ENCODE measurements at places on chromosomes 11 and 22.

DNA sequence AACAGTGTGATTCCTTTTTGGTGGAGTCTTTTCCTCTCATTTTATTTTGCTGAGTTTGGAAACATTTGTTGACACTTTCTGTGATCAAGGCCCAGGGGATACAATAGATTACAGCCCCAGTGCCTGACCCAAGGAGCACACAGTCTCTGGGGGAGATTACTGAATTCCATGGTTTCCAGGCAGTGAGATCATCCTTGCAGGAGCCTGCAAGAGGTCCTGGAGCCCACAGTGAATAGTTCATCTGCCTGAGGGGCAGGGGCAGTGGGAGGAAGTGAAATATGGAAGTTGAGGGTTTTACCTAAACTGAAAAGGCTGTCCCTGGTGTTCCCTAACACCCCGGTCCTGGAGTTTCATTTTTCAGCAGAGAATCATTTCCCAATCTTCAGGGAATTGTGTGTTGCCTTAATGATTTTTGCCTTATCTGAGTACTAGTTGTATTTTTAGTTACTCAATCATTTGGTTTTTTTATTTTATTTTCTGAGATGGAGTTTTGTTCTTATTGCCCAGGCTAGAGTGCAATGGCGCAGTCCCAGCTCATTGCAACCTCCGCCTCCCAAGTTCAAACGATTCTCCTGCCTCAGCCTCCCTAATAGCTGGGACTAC lies 7.7 kb downstream of the CCS start:
- no peak for DNase-seq

- no peak for DNase-seq
Observed at GRCh38 chr11:34773211-34773610, 143.0 kb downstream of the APIP start.

- no peak for DNase-seq
Observed at GRCh38 chr11:26621132-26621531, 49.1 kb upstream of the MUC15 start.

- no peak for DNase-seq
Observed at GRCh38 chr11:110518809-110519514, 89.2 kb downstream of the FDX1 start.

GRCh38 chr11:92702037-92702804 lies 267.2 kb upstream of the MTNR1B start:
- no peak for DNase-seq

DNA sequence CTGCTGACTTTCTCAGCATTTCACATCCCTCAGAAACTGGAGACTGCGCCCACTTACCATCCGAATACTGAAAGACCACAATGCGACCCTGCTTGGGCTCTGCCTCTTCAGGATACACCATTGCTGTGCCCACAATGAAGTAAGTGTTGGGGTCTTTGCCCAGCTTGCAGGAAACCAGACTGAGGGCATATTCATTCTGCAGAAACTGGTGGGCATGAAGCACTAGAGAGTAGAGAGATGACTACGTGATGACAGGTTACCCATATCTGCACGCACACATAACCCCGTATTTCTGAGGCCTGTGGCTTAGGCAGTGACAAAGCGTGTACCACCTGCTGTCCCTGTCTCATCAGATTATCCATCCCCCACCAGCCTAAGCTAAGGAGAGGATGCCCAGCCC lies 14.6 kb upstream of the VWCE start:
- DNase-seq: no peak

DNA sequence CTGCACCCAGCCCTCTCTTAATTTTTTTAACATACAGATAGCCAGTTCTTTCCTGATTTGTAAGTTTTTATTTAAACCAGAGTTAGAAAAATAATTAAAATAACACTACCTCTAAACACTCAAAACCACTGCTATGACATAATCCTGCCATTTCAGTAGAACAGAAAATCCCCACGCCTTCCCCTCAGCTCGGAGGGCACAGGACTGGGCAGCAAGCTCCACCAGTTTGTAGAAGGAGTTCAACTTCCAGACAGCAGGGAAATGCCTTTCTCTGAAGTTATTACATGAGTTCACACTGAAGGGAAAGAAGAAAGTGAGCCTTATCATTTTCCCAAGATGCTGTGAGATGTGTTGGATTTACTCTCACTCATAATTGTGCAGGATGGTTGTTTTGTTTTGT lies 114.4 kb downstream of the MRTFA start:
- DNase-seq: no peak

GRCh38 chr11:111557425-111558111 lies 17.0 kb downstream of the LAYN start:
- no peak for DNase-seq

DNA sequence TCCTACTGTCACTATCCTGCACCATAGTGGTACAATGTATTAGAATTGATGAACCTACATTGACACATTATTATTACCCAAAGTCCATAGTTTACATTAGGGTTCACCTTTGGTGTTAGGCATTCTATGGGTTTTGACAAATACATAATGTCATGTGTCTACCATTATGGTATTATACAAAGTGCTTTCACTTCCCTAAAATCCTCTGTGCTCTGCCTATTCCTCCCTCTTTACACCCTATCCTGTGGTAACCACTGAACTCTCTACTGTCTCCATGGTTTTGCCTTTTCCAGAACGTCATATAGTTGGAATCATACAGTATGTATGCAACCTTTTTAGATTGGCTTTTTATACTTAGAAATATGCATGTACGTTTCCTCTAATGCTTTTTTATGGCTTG lies 51.5 kb downstream of the CCDC15 start:
- no peak for DNase-seq

GRCh38 chr11:33891714-33892327 lies at the start of gene LMO2:
Gene LMO2 (minus strand): TSS chr11:33892076. CDS start chr11:33869716, 22,360 bp downstream.
- no peak for DNase-seq

GRCh38 chr11:76172583-76172982 lies 33.7 kb downstream of the WNT11 start:
- DNase-seq: no peak

GRCh38 chr11:8442301-8442700 lies 151.7 kb downstream of the STK33 start:
- DNase-seq: no peak

DNA sequence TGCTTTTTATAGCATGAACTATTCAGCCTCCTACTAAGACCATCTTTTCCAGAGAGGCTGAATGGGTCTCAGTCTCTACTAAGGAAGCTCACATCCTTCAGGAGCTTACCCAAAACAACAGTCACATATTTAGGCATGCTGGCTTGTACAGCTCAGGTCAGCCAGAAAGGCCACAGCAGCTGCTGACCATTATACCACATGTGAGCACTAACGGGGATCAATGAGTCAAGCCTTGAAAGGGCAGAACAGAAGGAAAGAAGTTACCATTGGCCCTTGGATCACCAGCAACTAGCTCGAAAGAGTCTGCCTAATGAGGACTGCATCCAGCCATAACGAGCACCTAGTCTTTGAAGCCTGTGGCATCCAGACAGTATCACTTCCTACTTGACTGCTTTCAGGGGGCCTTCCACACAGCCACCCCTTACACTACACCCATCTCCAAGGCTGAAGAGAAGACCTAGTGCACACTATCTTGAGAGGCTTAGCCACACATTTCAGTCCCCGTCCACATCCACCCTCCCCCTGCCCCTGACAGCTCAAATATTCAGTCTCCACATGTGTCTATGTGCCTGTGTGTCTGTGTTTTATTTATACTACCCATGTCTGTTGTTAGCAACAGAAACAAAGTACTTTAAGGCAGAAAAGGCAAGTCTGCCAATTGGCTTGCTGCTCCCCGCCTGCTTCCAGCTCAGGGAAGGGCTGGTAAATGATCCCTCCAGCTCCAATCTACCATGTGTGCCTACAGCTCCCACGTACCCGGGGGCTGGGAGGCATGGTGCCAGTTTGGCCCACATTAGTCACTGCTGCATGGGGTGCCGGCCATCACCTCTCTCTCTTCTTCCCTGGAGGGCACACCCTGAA lies 95.5 kb downstream of the RPL27A start:
- DNase-seq: no peak

- DNase-seq: no peak
Observed at GRCh38 chr11:19666951-19667350, 45.7 kb upstream of the NAV2 start.

DNA sequence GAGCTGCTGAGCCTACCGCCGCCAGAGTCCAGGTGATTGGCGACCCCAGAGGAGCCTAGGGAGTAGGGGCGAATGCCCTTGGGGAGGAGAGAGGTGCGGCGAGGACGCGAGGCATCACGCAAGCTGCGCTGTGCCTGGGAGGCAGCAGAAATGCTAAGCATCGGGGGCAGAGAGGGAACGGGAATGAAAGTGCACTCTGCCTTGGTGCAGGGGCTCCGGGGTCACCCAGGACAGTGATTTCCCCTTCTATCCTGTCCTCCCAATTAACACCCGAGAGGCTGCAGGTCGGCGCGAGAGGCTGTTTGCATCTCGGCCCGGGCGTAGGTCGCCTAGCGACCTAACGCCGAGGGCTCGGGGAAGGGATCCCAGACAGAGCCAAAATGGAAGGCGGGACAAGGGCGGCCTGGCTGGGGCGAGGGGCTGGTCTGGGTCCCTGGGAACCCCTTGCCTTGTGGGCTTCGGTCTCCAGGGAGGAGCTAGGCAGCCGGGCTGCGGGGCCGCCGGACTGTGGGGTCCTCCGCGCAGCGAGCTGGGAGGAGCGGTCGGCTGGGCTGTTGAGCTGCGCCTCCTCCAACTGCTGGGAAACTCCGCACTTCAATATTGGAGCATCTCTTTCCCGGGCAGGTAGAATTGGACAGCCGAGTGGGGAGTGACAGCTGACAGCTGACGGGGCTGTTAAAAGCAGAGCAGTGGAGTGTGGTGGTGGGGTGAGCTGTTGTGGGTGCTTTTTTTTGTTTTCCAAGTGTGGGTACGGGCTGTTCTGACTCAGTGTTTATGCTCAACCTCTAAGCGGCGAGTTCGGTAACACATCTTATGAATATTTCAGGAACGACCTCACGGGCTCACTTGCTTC lies 657 bp downstream of the ELMOD1 start:
- DNase-seq: no peak

DNA sequence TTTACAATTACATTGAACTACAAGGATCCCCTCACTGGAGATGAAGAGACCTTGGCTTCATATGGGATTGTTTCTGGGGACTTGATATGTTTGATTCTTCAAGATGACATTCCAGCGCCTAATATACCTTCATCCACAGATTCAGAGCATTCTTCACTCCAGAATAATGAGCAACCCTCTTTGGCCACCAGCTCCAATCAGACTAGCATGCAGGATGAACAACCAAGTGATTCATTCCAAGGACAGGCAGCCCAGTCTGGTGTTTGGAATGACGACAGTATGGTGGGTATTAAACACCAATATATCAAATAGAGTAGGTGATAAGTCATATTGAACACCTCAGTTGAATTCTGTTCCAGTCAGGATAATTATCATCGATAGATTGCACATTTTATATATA lies 4.4 kb downstream of the FBXO7 start:
- DNase-seq: no peak

DNA sequence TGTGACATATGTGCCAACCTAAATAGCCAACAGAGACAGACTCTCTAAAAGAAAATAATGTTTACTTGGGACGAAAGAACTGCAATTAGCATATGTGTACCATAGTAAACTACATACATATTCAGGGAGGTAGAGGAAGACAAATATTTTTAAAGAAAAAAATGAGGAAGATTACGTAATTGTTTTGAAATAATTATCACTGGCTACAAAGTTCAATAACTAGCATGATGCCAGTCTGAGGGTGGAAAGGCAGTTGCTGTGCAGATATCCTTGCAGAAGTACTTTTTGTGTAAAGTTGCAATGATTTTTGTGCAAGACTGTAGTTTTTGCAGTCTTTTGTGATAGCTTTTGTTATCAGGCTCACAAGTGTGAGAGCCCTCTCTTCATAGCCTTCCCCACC lies 103.3 kb upstream of the ANO5 start:
- no peak for DNase-seq

- no peak for DNase-seq
Observed at GRCh38 chr11:64729851-64730382, 6.9 kb upstream of the NRXN2 start.

- DNase-seq: no peak
Observed at GRCh38 chr22:24106385-24107381, 74.6 kb upstream of the SUSD2 start.

GRCh38 chr11:119885067-119885466 lies 156.1 kb upstream of the NECTIN1 start:
- no peak for DNase-seq

DNA sequence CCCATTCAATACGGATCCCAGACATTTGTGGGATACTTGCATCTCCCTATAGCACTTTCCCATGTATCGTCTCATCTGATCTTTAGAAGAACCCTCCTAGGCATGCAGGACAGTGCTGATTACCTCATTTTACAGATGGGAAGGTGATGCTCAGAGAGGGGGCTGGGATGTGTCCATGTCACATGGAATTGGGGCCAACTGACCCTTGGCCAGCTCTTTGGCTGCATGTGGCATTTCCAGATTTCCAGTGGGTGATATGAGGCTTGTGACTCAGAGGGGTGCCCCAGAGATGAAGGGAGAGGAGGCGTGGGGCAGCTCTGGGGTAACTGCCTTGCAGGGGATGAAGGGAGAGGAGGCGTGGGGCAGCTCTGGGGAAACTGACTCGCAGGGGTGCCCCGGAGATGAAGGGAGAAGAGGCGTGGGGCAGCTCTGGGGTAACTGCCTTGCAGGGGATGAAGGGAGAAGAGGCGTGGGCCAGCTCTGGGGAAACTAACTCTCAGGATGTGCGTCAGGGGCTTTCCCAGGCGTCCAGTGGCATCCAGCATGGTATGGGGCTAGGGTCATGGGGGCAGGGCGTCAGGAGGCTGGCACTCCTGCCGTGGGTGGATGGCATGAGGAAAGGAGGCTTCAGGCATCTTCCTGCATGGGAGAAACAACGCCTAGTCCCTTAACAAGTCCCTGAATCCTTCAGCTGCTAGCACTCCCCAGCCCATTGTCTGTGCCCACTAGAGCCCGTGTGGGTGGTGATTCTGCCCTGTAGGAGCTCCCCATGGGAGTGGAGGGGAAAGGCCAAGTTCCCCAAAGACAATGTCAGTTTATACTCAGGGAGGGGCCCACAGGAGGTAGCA lies 11.9 kb upstream of the CERK start:
- no peak for DNase-seq

DNA sequence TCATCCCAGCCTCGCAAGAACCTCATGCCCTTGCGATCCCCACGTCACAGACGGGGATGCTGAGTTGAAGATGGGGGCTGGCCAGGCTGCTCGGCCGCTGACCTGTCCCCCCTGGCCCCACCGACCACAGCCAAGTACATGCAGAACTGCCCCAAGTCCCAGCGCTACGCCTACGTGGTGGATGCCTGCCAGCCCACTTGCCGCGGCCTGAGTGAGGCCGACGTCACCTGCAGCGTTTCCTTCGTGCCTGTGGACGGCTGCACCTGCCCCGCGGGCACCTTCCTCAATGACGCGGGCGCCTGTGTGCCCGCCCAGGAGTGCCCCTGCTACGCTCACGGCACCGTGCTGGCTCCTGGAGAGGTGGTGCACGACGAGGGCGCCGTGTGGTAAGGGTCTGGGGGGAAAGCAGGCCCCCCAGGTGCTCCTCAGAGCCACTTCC lies 10.0 kb downstream of the MUC5B start:
- DNase-seq: no peak

All from cortex of kidney (tissue), 1 donor.